ENCODE measurements at places on chromosomes 6 and 20. TPM values are rescaled to one million over a fixed set of nuclear protein-coding genes. Genes with fewer than 3 reads are reported as not detected.
A peak's percentile ranks its signal among the peaks of the same experiment; 100 is the strongest.

GRCh38 chr6:34073540-34073939 lies 72.3 kb downstream of the GRM4 start:
- DNase-seq: no peak

GRCh38 chr20:10075606-10076005 lies 40.8 kb downstream of the ANKEF1 start:
- DNase-seq: no peak

- DNase-seq: no peak
These were observed 211.0 kb downstream of the LRFN2 start for GRCh38 chr6:40376113-40376650.

- DNase-seq: no peak
These were observed 124.1 kb downstream of the PHF3 start for GRCh38 chr6:63759605-63760105.

DNA sequence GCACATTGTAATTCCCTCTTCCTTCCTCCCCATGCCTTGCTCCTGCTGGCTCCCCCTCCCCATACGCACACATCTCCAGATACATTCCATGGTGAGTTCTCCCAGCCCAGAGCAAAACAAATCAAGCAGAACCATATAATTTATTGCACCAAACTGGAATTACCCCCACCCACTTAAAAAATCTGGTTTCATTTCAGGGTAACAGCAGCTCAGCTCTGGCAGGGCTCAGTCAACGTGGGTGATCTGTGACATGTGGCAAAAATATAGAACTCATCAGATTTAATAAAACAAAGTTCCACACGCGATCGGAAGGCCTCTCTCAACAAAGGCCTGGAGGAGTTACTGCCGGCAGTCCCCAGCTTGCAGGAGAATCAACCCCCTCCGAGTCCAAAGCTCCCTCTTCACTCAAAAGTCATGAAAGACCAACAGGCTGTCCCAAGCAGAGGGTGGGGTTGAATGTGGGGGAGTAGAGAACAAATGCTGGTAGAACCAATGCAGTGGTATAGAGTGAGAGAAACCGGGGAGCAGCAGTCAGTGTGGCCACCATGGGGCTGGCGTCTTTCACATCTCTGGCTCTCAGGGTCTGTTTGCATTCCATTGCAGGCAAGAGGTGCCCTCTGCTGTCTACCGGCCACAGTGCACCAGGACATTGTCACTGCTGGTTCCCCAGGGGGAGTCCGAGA lies 323.3 kb upstream of the NT5E start:
- peak; percentile 73 for DNase-seq

DNA sequence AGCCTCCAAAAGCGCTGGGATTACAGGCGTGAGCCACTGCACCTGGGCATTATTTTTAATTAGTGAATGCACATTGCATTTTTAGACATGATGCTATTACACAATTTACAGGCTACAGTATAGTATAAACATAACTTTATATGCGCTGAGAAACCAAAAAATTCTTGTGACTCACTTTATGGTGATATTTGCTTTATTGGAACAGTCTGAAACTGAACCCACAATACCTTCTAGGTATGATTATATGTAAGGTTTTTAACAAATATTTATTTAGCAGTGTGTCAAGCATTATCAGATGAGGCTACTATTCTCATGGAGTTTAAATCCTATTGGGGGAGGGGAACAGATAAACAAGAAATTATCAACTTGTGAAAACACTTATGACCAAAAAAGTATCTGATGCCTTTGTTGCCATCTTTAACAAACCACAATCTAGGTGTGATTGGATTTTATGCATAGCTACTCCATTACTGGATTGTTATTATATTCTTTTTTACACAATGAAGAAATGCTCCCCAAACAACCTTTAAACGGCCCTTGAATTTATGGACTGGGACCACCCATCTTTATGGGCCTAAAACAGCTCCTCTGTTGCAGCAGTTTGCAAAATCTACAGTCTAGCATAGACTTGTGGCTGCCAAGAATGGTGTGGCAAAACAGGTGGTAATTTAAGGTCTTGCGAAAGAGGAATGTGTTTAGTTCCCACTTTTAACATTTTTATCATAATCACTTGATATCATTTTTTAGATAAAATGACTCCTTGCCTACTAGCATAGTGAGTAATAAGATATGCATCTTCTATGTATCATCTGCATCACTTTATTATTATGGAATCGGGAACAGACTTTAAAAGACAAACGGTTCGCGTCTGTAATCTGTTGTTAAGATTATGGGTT lies 159.2 kb upstream of the C6orf118 start:
- DNase-seq: no peak

GRCh38 chr6:136920671-136921380 lies 1.3 kb upstream of the SLC35D3 start:
- DNase-seq: no peak

DNA sequence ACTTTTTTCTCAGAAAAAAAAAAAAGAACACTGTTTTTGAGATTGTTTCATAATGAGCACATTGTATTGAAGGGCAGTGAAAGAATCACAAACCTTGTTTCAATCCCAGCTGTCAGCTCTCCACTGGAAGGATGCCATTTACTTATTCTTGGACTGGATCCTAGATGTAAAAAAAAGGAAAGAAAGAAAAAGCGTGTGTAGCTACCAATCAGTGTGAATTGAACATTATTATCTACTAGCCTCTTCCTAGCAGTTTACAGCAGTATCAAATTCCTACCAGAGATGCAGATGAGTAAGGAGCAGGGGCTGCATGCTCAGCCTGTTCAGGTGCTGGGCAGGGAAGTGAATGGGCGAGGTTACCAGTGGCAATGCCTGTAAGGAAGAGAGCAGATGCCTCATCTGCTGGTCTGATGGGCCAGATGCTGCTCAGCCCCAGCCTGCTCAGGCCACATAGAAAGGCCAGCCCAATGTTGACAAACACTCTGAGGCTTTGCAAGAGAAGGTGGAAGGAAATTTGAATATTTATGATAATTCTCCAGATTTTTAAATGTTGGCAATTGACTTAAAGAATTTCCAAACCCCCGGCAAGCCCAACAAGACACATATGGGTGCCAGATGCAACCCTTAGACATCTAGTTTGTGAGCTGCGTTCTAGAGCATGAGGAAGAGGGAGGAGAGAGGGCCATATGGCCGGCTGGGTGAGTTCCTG lies 189.5 kb downstream of the IBTK start:
- DNase-seq: no peak

DNMT3B gene
- total RNA-seq: 2.1 TPM

CHMP4B gene
- total RNA-seq: 72.8 TPM

DACT2 gene
- total RNA-seq: 1.9 TPM

ZBP1 gene
- 0.49 TPM for total RNA-seq
